Kidney glomerular epithelial cell (primary cell): ENCODE measurements at places on chromosomes 11 and 22.

DNA sequence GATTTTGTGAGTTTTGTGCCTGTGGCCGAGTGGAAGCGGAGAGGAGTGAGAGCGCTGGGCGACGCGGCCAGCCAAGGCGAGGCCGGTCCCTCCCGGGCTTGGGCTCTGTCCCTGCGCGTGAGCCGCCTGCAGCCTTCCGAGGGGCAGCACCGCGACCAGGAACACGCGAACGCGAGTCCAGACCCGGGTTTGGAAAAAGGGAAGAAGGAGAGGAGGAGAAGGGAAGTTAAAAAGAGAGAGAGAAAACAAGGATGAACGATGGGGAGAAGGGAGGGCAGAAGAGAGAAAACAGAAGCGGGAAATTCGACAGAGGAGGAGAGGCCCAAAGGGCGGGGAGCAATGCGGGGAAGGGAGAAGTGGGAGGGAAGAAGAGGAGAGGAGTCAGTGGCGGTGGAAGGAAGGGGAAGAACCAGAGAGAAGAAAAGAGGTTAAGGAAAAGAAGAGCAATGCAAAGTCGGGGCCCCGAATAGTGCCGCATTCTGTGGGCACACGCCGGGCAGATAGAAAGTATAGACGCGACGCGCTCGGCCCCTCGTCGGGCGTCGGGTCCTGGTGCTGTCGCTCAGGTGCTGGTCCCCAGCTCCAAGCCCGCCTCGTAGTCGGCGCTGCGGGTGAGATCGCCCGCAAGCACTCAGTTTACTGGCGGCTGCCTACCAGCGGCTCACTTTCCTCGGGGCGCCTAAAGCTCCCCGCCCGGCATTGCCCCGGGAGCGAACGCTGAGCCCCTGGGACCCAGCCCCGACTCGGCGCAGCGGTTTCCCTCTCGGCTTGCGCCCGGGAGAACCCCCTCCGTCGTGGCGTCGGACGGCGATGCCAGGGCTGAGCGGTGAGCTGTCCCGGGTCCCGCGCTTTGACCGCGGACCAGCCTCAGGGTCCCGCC lies 2.8 kb upstream of the BARX2 start:
- no peak for DNase-seq

GRCh38 chr11:26767060-26767459 lies 45.2 kb upstream of the SLC5A12 start:
- DNase-seq = no peak

- no peak for DNase-seq
Observed at GRCh38 chr11:117176186-117176585, 2.4 kb upstream of the SIDT2 start.

DNA sequence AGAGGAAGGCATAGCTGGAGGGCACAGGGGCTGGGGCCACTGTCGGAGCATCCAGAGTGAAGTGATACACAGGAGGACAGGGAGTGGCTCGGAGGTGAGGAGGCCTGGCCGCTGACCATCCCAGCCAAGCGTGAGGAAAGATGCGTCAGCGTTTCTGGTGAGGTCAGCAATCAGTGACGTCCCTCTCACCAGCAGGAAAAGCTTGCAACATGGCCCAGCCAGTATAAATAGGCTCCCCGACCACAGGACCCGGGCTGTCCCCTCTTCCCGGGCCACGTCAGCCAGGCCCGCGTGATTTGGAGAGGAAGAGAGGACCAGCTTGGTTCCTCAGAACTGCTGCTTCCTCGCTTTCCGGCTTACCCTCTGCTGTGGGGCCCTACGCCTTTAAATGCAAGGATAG lies 4.2 kb upstream of the OSM start:
- no peak for DNase-seq

- no peak for DNase-seq
Observed at GRCh38 chr11:19076744-19077589, 16.4 kb upstream of the MRGPRX2 start.
